ENCODE measurements at places on chromosomes 16 and 17.

DNA sequence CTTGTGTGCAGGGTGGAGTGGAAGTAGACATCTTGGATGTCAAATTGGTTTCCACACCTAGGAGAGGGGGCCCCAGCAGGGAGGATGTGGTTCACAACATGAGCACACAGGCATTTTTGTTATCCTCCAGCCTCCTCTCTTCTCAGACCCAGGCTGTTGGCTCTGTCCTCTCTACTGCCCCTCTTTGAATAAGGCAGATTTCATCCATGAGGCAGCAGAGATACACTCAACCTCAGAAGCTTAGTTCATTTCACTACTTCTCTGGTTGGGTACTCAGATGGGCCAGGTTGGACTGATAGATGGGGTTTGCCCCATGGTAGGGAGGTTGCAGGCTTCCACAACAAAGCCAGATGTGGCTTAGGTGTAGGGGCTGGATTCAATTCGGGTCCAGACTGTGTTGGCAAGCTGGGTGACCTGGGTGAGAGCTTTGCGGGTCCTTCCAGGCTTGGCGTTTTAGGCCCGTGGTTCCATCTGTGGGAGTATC, 22.2 kb upstream of the NFATC3 start:
- no peak for DNase-seq

DNA sequence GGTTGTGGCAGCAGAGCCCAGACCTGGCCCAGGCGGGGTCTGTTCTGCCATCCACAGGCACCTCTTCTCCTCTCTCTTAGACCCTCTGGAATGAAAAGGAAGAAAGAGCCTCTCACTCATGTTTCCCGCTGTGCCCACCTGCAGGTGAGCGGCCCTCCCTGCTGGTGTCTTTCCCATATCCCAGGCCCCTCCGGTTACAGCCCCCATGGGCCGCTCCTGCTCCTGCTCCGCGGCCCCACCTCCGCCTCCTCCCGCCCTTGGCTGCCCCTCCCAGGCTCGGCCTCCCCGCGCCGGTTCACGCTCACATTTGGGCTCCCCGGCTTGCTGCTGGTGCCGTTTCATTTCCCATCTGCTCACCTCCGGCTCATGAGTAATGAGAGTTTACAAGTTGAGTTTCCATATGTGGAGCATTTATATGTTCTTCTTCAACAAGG, 98.7 kb upstream of the SDK2 start:
- DNase-seq, result no peak

- DNase-seq, result peak; percentile 45
Measured at GRCh38 chr17:72591289-72592241, 470.7 kb downstream of the SOX9 start.

DNA sequence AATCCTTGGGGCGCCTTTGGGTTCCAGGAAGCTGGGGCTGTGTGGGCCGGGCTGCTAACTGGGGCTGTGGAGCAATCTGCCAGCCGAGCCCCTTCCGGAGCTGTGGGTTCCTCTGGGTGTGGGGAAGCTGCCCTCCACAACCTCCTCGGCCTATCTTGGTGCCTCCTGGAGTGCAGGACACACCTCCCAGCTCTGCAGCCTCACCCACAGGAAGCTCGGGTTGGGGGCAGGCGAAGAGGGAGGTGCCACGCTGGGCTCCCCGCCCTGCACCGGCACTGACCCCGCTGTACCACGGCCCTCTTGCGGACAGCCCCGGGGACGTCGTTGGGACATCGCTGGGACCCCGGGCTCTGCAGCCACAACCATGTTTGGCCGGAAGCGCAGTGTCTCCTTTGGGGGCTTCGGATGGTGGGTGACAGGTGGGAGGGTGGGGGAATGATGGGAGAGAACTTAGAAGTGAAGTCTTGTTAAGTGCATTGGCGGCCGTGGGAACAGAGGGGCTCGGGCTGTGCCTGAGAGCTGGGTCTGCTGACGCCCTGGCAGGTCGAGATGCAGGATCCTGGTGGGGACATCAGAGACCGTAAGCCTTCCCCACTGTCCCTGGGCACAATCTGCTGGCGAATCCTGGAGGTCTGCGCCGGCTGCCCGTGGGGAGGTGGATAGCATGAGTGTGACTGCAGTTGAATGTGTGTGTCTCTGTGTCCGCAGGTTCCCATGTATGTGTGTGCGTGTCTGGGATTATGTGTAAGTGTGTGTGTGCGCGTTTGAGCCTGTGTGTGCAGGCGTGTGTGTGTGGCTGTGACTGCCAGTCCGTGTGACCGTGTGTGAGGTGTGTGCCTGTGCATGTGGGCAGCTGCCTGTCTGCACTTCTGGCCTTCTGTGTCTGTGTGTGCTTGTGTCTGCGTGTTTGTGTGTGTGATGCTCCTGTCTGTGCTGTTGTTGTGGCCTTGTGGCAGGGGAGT, at the start of gene RAP1GAP2:
Gene RAP1GAP2 (plus strand): TSS at position 275 of the 962 bp plus-strand sequence. CDS start 90 bp downstream, at position 365.
- no peak for DNase-seq

Data from ACHN (cell line).